Activated CD8-positive, alpha-beta memory T cell treated with anti-CD3 and anti-CD28 coated beads, Interleukin-2, amount 50 U/mL, for 48 hours (primary cell): ENCODE measurements at places on chromosomes 2 and 18.

DNA sequence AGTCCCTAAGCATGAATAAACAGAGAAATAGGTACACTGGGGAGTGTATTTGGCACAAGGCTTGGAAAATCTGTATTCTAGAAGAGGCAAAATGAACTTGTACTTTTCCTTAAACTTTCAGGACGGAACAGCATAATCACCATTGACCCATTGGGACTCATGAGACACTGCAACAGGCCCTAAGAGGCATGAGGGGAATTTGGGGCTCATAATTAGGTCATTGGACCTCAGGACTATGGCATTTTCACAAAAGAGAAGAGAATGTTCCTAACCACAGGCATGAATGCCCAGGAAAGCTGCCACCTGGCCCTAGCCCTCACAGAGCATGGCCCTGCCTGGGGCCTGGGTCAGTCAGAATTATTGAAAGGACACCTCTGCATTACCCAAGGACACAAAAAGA lies 67.9 kb upstream of the PIK3C3 start:
- no peak for DNase-seq

- DNase-seq, result no peak
Measured at GRCh38 chr2:148048475-148049221, 27.8 kb downstream of the MBD5 start.

GRCh38 chr2:85806358-85807118 lies 52.7 kb downstream of the ATOH8 start:
- DNase-seq, result no peak

- no peak for DNase-seq
Measured at GRCh38 chr2:29596584-29596983, 324.8 kb downstream of the ALK start.

DNA sequence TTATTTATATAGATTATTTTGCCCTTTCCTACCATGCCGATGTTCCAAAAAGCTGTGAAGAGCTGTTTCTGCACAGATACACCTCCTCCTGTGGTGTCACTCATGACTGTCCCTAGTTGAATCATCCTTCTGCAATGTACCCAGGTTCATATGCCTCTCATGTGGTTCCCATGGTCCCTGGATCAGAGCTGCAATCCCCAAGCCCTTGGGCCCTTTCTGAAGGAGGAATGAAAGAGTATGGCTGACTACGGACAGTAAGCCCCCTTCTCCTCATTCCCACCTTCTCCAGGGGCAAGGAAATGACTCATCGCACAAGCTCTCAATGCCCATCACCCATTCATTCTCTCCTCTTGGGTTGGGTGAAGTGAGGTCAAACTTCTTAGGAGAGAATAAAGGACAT lies 63.9 kb upstream of the ACVR1 start:
- DNase-seq, result no peak

DNA sequence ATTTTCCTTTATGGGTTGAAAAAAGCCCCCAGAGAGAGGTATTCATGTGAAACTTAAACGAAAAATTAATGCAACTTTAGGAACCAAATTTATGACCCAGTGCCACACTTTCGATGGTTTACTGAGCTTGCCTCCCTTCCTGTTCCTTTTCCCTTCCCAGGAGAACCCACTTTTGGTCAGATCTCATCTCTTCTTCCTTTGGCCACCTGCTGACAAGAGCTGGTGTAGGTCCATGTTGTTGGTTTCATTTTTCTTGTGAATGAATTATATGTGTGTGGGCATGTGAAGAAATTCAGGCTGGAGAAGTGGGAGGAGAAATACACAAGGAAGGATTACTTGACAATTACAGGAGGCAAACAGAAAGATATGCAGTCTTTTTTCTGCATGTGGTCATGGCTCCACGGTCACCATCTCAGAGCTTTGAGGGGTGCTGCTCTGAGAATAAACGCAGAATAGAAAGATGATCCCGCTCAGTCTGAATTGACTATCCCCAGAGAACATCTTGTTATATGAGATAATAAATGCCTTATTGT lies 111.3 kb upstream of the TCF4 start:
- DNase-seq, result no peak

DNA sequence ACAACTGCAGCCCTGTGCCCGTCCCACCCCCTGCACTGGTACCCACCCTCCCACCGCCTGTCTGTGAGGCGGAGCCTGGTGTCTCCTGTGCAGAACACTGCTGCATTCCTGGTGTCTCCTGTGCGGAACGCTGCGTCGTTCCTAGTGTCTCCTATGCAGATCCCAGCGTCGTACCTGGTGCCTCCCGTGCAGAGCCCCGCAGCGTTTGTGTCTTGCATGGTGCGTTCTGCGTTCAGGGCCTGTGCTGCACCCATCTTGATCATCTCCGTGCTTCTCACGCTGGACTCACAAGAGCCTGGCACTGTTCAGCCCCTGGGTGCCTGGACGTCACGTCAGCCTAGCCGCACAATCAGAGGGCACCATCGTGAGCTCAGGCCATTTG lies 248.6 kb upstream of the SALL3 start:
- no peak for DNase-seq

DNA sequence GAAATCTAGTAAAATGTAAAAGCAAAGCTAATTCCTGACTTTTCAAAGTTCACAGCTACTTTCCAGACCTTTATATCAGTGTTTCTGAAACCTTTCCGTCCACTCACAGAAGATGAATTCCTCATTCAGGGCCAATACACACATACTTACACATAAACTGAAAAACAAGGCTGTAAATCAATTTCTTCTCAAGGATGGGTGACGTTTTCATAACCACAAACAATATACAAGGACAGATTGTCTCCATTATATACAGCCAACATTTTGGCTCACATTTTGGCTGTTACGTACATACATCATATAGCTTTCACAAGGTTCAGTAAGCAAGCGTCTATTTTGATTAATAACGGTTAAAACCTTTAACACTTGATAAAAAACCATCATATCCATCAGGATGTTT lies 1.4 kb downstream of the RPRD1A start:
- no peak for DNase-seq

DNA sequence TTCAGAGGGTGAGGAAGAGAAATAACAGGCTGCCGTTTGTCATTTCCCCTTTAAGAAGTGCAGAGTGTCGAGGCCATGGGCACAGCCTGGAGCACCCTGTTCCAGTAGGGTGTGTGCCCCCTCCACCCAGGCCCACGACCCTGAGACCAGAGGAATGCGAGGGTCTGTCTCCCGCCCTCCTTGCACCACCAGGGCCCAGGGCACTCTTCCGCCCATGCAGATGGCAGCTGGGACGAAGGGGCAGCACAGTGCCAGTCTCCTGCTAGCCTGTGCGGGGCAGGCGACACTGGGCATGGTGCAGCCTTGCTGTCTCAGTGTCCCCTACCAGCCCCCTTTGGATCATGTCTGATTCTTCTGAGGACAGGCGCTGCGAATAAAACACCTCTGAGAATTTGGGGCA lies 15.8 kb upstream of the PDIA6 start:
- DNase-seq, result no peak

DNA sequence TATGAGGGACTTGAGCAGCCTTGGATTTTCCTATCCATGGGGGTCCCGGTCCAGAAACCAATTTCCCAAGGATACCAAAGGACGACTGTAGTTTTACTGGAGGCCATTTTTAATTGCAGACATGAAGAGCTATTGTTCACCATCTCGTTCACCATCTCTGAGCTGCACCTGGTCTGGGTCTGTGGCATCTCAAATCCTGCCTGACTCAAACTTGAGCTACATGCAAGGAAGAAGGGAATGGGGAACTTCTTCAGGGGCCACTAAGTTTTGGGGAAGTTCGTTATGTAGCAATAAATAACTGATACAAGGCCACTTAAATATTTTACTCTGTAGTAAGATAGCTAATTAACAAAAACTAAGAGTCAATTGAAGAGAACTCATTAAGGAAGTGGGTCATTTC lies 2.1 kb upstream of the SMCHD1 start:
- DNase-seq, result no peak

GRCh38 chr2:101146535-101146934 lies 4.6 kb downstream of the TBC1D8 start:
- no peak for DNase-seq

- DNase-seq, result no peak
Measured at GRCh38 chr18:13302457-13303225, 84.1 kb downstream of the LDLRAD4 start.

GRCh38 chr2:194550702-194551101 lies 1106.3 kb upstream of the SLC39A10 start:
- no peak for DNase-seq

DNA sequence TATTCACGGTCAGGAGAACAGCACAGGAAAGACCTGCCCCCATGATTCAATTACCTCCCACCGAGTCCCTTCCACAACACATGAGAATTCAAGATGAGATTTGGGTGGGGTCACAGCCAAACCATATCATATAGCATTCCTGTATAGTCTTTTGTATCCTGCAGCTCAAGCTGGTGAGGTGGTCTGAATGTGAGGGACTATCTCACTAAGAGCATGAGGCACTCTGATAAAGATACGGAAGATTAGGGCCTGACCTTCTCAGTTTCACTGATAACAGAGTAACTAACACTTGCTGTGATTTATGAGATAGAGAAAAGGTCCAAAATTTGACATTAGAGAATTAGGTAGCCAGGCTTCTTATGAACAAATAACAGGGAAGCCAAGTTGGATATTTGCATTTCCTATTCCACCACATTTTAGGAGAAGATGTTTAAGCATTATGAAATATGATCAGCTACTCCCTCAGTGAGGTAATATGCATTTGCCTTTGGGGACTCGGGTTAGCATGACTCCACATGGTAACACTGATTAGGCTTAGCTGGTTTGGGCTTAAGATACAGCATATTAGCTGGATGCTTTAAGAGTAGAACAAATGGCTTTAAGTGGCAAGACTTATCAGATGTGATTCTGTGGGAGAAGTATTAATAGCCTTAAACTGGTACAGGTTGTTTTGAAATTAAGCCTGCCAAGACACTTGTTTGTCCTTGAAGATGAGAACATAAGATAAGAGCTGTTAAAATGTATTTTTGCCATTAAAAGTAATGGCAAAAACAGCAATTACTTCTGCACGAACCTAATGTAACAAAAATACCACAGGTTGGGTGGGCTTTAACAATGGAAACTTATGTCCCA lies 106.9 kb upstream of the MSTN start:
- no peak for DNase-seq

DNA sequence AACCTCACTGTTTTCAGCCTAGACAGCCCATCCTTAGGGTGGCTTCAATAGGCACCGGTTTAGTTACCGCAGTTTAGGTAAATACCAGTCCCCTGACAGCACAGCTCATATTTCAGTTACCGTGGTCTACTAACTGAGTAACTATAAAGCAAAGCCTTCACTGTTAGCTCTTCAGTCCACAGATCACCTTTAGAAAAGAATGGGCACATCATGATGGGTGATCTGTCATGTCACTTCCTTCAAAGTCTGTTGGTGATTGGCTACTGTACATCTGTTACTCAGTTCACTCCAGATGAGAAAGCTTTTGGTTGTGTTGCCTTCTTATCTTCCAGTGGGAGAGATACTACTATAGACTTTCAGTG lies 21.0 kb downstream of the SLC20A1 start:
- no peak for DNase-seq

GRCh38 chr2:69603146-69603743 lies 40.3 kb downstream of the AAK1 start:
- no peak for DNase-seq

DNA sequence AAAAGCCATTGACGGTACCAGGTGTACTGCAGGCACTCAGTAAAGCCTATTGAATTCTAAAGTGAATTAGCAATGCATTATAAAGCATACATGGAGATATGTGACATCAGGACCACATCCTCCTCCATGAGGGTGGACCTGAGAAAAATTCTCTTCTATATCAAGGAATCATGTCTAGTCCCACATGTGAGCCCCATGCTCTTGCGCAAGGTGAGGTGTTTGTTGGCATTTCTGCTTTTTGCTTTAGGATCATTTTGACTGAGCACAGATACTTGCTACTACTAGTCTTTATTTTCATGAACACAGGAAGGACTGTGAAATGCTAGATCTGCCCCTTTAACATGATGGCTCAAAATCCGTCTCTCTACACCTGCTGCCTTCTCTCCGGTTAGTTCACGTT lies 183.9 kb downstream of the CD226 start:
- DNase-seq, result no peak

DNA sequence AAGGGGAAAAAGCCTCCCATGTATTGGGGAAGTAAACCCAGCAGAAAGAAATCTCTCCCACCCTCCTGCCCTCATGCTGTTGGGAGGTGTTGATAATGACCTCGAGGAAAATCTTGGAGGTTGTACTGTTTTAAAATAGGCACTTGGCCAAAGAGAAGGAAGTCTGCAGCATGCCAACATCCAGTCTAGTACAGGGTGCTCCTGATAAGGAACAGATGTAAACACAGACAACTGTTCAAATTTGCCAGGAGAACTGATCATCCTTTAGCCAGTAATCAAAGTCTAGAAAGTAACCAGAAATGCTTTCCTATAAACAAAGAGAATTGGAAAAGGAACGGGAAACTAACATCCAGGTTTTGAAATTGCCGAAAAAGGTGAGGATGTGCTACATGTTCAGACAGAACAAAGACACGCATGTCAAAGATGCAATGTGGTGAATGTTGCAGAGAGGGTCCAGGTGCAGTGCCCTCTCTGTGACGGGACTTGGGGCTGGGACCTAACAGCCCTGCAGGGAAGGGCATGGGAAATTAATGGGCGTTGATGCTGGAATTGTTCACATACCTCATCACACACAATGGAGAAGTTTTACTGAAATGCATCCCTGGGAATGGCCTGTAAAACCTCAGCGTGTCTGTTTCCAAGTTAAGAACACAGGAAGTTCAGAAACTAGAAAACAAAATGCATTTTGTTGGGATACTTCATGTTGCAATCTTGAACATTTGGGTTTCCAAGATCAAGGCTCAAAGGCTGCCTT lies 125.7 kb upstream of the RND3 start:
- DNase-seq, result no peak

DNA sequence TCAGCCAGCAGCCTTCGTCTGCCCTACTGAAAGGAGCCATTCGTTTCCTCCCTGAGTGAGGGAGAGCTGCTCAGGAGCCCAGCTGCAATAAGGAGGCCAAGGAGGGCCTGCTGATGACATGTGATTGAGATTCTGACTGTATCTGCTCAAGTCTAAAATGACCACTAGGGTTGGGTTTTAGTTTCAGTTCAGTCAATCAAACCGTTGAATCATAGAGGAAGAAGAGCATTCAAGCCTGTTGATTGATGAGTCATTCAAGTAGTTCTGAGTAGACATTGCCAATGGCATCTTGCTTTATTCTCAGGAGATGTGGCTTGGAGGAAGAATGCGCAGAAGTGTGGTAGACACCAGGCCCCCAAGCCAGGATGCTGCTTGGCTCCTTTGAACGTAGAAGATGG lies 19.9 kb upstream of the BCL2L11 start:
- DNase-seq, result no peak

GRCh38 chr18:12921178-12921577 lies 26.6 kb upstream of the SEH1L start:
- no peak for DNase-seq

GRCh38 chr18:29652797-29653196 lies 1389.7 kb downstream of the DSC3 start:
- no peak for DNase-seq

- no peak for DNase-seq
Measured at GRCh38 chr2:61059382-61059781, 6.3 kb upstream of the SANBR start.

- no peak for DNase-seq
Measured at GRCh38 chr2:132978840-132979239, 308.8 kb upstream of the LYPD1 start.
